Stimulated activated CD4-positive, alpha-beta T cell treated with anti-CD3 and anti-CD28 coated beads, Interleukin-4, amount 100 ng/mL, for 1 hour (primary cell): ENCODE measurements at places on chromosomes 7 and 10.

- DNase-seq = no peak
Observed at GRCh38 chr10:96222441-96222840, 48.9 kb downstream of the BLNK start.

DNA sequence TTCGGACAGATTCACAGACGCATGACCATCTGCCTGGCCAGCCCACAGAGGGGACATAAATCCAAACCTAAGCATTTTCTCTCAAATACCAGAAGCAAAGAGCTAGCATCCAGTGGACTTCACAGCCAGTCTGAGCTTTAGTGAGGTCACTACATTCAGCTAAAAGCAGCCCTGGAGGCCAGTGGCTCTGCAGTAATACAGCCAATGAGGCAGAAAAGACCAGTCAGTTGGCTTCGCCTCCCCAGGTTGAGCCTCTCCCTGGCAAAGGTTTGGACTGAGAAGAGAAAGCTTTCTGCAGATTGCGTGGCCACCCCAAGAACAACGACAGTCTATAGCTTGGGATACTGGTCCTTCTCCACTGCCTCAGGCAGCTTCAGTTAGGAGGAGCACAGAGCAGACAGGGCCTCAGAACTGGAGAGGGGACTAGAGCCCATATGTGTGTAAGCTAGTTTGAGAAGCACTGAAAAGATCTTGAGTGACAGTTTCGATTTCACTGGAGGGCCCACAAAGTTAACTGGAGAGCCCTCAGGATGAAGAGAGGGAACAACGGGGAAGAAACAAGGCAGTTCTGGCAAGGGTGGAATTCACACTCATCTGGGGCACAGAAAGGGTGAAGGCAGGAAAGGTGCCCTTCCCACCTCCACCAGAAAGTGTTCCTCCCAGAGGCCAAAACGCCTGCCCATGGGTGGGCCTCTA, 3.8 kb downstream of the WDR91 start:
- no peak for DNase-seq

- no peak for DNase-seq
Observed at GRCh38 chr7:31526864-31527263, 13.0 kb downstream of the ITPRID1 start.

- DNase-seq = no peak
Observed at GRCh38 chr10:91050371-91051034, 129.6 kb upstream of the ANKRD1 start.

GRCh38 chr10:43890124-43890523, 241.4 kb upstream of the ZNF32 start:
- DNase-seq = no peak

DNA sequence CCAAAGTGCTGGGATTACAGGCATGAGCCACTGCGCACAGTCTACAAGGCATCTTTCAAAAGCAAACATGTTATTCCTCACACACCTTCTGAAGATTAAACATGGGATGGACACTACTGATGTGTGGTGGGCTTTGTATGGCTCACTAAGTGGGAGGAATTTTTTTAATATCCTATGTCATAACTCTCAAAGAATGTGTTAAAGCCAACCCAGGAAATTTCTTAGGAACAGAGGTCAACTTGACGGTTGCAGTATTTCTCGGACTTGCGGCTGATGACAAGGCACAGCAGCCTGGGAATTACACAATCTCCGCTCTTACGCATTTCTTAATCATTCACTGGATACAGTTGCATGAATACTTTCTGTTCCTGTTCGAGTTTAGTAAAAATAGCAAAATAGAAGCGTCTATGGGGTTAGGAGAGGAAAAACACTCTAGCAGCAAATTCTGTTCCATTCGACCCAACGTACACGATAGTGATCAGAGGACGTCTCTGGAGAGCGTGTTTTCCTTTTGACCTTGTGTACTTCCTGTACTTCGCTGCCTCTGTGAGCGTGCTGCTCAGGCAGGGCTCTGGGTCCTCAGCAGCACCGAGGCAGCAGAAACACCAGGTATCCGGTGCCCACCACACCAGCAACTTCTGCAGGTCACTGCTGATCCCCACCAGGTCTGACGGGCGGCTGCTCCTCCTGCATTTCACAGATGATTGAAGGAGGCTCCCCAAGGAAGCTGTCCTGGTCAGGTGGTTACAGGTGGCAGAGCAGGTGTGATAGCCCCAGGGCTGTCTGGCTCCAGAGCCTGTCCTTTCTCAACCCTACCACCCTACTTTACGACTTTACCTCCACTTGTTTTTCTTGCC, 26.4 kb upstream of the SRGN start:
- DNase-seq = no peak
